AG09319 (cell line): ENCODE measurements at places on chromosomes 13 and 19.
A peak's percentile ranks its signal among the peaks of the same experiment; 100 is the strongest.

- no peak for DNase-seq
Observed at GRCh38 chr19:28610731-28611130, 602.2 kb downstream of the UQCRFS1 start.

GRCh38 chr13:111517641-111518010, 197.2 kb downstream of the TEX29 start:
- DNase-seq, result no peak

- no peak for DNase-seq
Observed at GRCh38 chr13:63741029-63741813, 2325.6 kb upstream of the PCDH20 start.

GRCh38 chr19:50191216-50191615, 12.2 kb upstream of the MYH14 start:
- no peak for DNase-seq

DNA sequence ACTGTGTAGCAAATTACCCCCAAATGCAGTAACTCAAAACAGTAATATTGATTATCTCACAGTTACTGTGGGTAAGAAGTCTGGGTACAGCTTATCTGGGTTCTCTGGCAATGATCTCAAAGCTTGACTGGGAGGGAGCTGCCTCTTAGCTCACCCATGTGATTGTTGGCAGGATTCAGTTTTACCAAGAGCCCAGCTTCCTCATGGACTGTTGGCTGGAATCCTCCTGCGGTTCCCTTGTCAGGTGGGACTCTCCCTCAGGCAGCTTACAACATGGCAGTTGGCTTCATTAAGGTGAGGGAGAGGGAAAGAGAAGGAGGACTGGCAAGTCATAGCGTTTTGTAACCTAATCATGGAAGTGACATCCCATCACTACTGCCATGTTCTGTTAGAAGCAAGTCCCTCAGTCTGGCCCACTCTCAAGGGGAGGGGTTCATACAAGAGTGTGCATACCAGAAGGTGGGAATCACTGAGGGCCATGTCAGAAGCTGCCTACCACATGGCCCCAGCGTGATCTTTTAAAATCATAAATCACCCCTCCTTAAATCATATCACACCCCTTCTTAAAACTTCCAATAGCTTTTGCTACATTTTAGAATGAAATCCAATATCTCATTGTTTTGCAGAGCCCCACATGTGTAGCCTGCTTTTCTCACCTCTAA, 108.1 kb downstream of the OLFM4 start:
- no peak for DNase-seq

DNA sequence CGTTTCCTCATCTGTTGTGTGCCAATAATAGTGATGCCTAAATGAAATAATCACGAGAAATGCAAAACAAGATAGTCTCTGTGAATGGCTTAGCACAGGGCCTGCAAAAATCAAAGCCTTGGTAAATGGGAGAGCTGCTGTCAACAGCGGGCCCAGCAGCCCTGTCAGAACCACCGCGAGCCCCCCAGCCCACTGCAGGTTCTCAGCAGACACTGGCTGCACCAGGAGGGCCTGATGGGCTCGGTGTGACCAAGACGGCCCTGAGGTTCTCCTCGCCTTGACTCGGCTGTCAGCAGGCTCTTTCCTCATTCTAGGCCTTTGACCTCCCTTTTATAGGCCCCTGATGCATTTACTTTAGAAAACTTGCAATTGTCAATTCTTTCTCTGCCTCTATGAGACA, 90.9 kb upstream of the GPR183 start:
- DNase-seq, result no peak

DNA sequence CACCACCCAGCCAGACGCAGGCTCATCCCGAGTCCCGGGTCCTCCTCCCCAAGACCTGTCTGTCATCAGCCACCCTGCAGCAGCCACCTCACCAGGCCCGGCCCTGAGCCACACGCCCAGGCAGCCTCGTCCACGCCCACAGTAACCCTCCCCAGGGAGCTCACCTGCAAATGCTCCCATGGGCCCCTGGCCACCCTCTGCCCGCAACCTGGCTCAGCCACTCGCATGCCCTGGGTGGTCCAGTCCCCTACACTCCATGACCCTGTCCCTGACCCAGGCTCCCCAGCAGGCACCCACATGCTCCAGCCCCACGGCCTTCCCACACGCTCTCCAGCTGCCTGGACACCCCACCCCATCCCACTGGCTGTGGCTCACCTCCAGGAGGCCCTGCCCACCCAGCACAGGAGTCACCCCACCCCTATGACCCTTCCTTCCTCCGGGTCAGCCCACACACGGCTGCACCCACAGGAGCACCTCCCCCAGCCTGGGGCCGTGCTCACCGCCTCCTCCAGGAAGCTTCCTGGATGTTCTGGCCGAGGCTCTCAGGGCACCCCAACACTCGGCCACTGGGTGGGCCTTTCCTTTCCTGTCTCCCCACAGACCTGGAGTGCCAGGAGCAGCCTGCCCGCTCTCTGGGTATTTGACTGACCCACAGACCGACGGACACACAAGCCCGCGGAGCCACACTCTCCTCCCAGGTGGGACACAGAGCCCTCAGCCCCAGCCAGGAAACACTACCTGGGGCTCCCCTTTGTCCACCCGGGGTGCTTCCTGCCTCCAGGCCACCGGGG, 3.6 kb downstream of the TMEM259 start:
- DNase-seq, result no peak

GRCh38 chr13:110280985-110281688, 25.8 kb downstream of the COL4A1 start:
- no peak for DNase-seq

GRCh38 chr13:25943658-25944057, 108.2 kb downstream of the SHISA2 start:
- no peak for DNase-seq

DNA sequence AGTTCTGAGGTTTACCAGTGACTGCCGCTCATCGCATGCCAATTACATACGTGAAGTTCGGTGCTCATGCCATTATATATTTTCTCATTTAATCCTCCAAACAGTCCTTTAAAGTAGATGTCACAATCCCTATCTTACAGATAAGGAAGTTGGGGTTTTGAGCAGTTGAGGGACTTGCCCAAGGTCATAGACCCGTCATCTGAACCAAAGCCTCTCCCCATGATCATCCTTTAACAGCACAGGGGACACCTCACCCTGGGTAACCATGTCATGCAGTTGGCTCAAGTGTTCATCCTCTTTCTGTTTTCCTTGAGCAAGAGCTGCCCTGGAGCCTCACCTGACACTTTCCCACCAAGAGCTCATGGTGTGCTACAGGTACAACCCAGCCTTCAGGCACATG, 69.1 kb downstream of the HSPH1 start:
- no peak for DNase-seq

GRCh38 chr13:99980201-99980823, 1.3 kb upstream of the ZIC2 start:
- DNase-seq, result peak; percentile 5

GRCh38 chr13:84430446-84430845, 548.2 kb upstream of the SLITRK1 start:
- DNase-seq, result no peak

DNA sequence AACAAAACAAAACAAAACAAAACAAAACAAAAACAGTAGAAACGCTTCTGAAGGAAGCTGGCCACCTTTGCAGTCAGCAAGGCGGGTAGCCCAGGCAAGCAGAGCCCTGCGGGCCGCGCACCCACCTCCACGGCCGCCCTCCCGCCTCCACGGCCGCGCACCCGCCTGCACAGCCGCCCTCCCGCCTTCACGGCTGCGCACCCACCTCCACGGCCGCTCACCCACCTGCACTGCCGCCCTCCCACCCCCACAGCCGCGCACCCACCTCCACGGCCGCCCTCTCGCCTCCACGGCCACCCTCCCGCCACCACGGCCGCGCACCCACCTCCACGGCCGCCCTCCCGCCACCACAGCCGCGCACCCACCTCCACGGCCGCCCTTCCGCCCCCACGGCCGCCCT, 9.0 kb upstream of the TIMM13 start:
- no peak for DNase-seq

DNA sequence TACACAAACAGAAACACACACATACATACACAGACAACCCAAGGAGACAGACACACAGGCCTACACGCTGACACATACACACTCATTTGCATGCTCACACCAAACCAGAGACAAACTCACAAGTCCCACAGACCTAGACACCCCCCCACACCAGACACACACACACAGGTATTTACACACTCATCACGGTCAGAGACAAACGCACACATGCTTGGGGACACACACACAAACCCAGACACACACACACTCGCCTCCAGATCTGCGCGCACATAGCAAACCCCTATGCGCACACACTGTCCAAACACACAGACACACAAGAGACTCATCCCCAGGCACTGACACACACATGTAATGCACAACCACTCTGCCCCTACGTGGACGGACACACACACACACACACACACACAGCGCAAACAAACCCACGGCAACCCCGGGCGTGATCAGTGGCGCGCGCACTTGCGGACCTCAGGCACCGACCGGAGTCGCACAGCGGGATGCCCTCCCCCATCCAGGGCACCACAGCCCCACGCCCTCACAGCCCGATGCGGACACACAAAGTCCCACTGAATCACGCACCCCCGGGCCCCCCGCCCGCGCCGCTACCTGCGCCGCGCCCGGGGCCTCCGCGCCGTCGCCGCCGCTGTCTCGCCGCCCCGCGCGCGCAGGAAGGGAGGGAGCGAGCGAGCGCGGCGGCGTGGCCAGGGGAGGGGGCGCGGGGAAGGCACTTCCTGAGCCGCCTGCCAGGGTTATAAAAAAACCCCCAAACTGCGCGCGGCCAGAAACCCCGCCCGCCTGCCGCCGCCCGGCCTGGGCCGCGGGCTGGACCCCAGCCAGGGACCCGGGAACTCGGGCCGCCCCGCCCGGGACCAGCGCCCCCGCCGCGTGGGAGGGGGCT, at the start of gene ADAMTS10:
Gene ADAMTS10 (minus strand): TSS at position 675 of the 895 bp plus-strand sequence. CDS start 5,005 bp downstream, outside the sequence.
- no peak for DNase-seq

DNA sequence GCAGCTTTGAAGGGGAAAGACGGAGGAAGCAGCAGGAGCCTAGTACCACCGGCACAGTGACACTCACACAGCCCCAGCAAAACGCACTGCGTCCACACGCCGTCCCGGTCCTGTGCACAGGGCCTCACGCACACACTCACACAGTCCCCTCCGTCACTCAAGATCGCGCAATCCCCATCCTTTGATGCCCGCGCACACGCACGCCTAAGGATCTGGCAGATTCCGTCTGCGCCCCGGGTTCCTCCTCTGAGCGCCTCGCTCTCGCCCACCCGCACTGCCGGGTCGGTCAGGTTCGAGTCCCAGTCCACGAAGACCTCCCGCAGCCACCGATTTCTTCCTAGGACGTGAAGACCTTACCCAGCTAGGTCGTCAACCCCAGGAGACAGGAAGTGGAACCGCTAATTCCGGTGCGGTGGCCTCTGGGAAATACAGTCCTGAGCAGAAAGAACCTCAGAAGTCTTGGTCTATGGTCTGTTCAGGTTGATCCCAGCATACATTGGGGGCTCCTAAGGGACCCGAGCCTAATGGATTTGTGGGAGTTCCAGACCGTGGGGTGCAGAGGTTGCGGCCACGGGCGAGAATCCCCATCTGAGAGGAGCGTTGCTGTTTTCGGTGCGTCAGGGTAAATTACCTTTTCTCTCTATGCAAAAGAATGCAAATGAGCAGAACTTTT, at the start of gene ZNF780B:
Gene ZNF780B (minus strand): TSS at position 400 of the 673 bp plus-strand sequence. CDS start 5,899 bp downstream, outside the sequence.
- peak; percentile 3 for DNase-seq

DNA sequence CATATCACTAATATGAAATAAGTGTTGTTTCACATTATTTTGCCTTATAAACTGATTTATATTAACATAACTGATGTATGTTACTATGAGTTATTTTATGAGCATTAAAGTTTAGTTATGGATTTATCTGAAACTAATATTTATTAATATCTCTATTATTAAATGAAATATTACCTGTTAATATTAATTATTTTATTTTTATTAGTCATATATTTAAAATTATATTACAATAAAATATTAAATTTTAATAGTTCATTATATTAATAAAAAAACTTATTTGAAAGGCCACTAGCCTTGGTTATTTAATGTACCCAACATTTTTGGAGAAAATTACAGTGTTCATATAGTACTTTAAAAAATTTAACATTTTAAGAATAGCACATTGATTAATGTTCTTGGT, 1643.4 kb upstream of the MIR17HG start:
- no peak for DNase-seq

GRCh38 chr19:14576363-14576762, 4.5 kb upstream of the NDUFB7 start:
- no peak for DNase-seq

GRCh38 chr19:51166846-51167490, 24.9 kb downstream of the SIGLEC7 start:
- DNase-seq, result no peak
